ENCODE measurements at places on chromosomes 16 and 17.

GRCh38 chr16:49696414-49697101 lies 159.4 kb downstream of the ZNF423 start:
- no peak overlapping the region for H3K27ac ChIP-seq
- H3K27me3 ChIP-seq: no peaks in the 10 kb centered on the region
- H3K4me1 ChIP-seq: no peaks in the 10 kb centered on the region
- no peaks in the 10 kb centered on the region for H3K36me3 ChIP-seq

GRCh38 chr17:48671697-48672171 lies 45.6 kb upstream of the HOXB9 start:
- H3K36me3 ChIP-seq: no peaks in the 10 kb centered on the region
- DNase-seq: peak; percentile 70
- no peaks in the 10 kb centered on the region for H3K4me1 ChIP-seq
- H3K27ac ChIP-seq: no peak overlapping the region

GRCh38 chr16:23679986-23680336 lies 1.3 kb downstream of the PLK1 start:
- DNase-seq: no peak
- no peak overlapping the region for H3K4me3 ChIP-seq
- H3K27me3 ChIP-seq: no peaks in the 10 kb centered on the region
- no peak overlapping the region for H3K27ac ChIP-seq
- peaks cover 9% of the 10 kb centered on the region for H3K4me1 ChIP-seq

- no peaks in the 10 kb centered on the region for H3K4me1 ChIP-seq
- H3K27ac ChIP-seq: no peak overlapping the region
- no peak for DNase-seq
- H3K4me3 ChIP-seq: no peak overlapping the region
- no peaks in the 10 kb centered on the region for H3K36me3 ChIP-seq
Measured at GRCh38 chr16:76194616-76195015, 82.6 kb upstream of the CNTNAP4 start.

- no peak overlapping the region for H3K4me3 ChIP-seq
- H3K4me1 ChIP-seq: peaks cover 30% of the 10 kb centered on the region
- no peaks in the 10 kb centered on the region for H3K27me3 ChIP-seq
- H3K27ac ChIP-seq: no peak overlapping the region
- DNase-seq: no peak
Measured at GRCh38 chr16:692356-693108, 2.3 kb upstream of the WDR24 start.

DNA sequence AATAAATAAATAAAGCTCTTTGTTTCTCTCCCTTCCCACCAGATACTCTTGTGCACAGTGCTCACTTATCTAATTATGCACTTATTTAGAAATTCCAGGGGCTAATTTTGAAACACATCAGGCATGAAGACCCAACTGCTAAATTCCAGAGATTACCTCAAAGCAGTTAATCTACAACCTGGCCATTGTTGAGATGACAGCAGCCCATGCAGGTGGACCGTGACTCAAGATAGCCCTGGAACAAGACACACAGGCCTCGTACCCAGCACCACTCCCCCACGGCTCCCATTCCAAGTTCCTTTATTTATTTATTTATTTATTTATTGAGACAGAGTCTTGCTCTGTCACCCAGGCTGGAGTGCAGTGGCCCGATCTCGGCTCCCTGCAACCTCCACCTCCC lies 60.1 kb upstream of the NPEPPS start:
- H3K36me3 ChIP-seq: peaks cover 4% of the 10 kb centered on the region
- H3K27ac ChIP-seq: no peak overlapping the region
- H3K4me3 ChIP-seq: no peak overlapping the region
- no peak for DNase-seq
- no peaks in the 10 kb centered on the region for H3K27me3 ChIP-seq
- H3K4me1 ChIP-seq: no peaks in the 10 kb centered on the region

DNA sequence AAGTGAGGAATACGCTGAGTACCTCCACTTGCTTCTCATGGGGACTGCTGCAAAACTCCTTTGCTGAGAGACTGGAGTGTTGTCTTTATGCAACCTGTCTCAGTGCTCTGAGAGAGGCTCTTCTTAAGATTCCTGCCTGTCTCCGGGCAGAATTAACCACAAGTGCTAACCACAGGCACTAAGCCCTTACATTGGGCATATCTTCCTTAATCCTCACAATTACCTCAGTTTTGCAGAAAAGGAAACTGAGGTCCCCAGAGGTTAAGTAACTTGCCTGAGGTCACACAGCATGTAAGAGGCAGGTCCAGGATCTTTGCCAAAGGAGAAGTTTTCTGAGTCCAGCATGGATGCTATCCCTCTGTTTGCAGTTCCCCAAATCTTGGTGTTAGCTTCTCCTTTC lies 86.0 kb downstream of the GP2 start:
- no peak overlapping the region for H3K27ac ChIP-seq
- no peak for DNase-seq

DNA sequence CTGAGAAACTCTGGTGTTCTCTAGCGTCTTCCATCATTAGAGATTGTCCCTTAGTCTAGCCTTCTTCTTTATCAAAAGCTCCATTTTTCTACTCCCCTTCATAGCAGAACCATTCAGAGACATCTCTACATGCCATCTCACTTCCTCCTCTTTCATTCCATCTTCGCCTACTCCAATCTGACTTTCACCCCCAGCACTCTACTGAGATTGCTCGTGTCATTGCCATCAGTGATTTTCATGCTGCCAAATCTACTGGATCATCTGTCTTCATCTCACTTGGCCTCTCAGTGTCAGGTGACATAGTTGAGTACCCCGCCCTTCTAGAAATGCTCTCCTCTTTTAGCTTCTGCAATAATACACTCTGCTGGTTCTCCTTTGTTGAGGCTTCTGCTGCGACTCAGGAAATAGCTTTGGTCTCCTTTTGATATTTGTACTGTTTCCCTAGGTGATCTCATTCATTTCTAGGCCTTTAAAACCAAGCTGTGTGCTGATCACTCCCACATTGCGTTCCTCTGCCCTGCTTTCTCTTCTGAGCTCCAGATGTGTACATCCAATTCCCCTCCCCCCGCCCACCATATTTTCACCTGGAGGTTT lies 119.1 kb downstream of the FTO start:
- H3K4me3 ChIP-seq: no peak overlapping the region
- H3K36me3 ChIP-seq: no peaks in the 10 kb centered on the region
- peak overlapping the region; percentile 47 for H3K27ac ChIP-seq
- no peak for DNase-seq

DNA sequence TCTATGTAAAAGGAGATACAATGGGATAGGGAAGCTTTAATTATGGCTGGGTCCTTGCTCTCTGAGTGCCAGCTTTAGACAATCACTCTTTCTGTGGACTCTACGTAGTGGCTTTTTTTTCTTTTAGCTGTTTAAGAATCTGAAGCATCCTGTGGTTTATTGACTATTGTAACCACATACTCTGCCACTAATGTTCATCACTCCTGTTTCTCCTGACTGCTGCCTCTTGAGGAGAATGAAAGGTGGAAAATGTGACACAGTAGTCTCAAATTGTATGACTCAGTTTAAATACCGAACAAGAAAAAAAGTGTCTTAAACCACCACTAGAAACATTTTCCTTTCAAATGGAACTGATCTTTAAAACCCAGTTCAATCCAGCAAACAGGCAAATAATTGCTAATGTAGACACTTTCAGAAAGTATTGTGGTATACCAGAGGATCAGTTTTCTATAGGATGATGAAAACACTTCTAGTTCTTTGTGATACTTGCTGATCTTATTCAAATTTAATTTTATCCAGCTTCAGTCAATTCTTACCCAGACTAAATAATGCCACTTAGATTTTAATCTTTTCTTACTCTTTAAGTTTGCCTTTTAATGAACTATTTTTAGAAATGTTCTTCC lies 302.7 kb upstream of the PMFBP1 start:
- no peaks in the 10 kb centered on the region for H3K4me1 ChIP-seq
- no peak overlapping the region for H3K27ac ChIP-seq
- H3K36me3 ChIP-seq: no peaks in the 10 kb centered on the region
- H3K27me3 ChIP-seq: no peaks in the 10 kb centered on the region

DNA sequence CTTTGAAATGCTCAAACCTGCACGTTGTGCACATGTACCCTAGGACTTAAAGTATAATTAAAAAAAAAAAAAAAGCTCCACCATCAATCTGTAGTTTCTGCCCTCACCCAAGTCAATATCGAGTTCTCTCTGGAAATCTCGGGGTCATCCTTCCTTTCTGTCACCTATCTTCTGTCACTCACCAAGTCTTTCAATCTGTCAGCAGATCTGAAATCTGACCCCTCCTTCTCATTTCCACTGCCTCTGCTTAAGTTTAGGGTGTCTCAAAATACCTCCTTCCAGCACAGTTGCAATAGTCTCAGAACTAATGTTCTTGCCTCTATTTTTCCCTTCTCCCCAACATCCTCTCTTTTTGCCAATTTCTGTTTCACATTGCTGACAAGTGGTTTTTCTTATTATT lies 32.3 kb downstream of the FTO start:
- H3K4me1 ChIP-seq: no peaks in the 10 kb centered on the region
- DNase-seq: no peak
- no peaks in the 10 kb centered on the region for H3K36me3 ChIP-seq
- no peak overlapping the region for H3K27ac ChIP-seq
- no peaks in the 10 kb centered on the region for H3K27me3 ChIP-seq
- no peak overlapping the region for H3K4me3 ChIP-seq

- no peaks in the 10 kb centered on the region for H3K4me1 ChIP-seq
- H3K27ac ChIP-seq: no peak overlapping the region
- no peaks in the 10 kb centered on the region for H3K27me3 ChIP-seq
- H3K36me3 ChIP-seq: no peaks in the 10 kb centered on the region
Measured at GRCh38 chr17:55524440-55525220, 13.4 kb upstream of the SMIM36 start.

DNA sequence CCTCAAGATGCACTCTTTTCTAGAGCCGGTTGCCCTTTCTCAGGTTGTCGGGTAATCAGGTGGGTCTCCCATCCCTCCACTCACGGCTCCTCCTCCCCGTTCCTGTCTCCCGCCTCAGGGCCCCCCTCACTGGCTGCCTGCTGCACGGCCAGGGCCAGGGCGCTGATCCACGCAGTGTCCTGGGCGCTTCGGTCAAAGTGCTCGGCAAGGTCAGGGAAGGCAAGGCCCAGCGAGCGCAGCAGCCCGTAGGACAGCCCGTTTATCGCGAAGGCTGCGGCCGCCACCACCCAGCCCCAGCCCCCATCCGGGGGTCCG lies 753 bp downstream of the SLC16A11 start:
- H3K27me3 ChIP-seq: no peaks in the 10 kb centered on the region
- no peaks in the 10 kb centered on the region for H3K36me3 ChIP-seq
- peak overlapping the region; percentile 68 for H3K4me3 ChIP-seq
- H3K4me1 ChIP-seq: peaks cover 27% of the 10 kb centered on the region

DNA sequence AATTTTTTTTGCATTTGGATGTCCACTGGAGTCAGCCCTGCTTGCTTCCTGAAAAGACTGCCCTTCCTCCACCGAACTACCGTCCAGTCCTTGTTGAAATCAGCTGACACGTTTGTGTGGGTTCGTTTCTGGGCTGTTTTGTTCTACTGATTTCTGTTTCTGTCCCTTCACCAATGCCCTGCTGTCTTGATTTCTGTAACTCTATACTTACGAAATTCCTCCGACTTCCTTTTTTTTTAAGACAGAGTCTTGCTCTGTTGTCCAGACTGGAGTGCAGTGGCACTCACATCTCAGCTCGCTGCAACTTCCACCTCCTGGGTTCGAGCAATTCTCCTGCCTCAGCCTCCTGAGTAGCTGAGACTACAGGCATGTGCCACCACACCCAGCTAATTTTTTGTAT lies 8.4 kb upstream of the GAA start:
- H3K27me3 ChIP-seq: no peaks in the 10 kb centered on the region
- H3K27ac ChIP-seq: no peak overlapping the region
- no peak overlapping the region for H3K4me3 ChIP-seq
- H3K4me1 ChIP-seq: no peaks in the 10 kb centered on the region
- no peaks in the 10 kb centered on the region for H3K36me3 ChIP-seq
- DNase-seq: no peak

- H3K27ac ChIP-seq: no peak overlapping the region
- DNase-seq: no peak
- H3K4me1 ChIP-seq: peaks cover 40% of the 10 kb centered on the region
- H3K36me3 ChIP-seq: no peaks in the 10 kb centered on the region
- H3K27me3 ChIP-seq: no peaks in the 10 kb centered on the region
Measured at GRCh38 chr16:84643180-84643583, 5.1 kb upstream of the KLHL36 start.

DNA sequence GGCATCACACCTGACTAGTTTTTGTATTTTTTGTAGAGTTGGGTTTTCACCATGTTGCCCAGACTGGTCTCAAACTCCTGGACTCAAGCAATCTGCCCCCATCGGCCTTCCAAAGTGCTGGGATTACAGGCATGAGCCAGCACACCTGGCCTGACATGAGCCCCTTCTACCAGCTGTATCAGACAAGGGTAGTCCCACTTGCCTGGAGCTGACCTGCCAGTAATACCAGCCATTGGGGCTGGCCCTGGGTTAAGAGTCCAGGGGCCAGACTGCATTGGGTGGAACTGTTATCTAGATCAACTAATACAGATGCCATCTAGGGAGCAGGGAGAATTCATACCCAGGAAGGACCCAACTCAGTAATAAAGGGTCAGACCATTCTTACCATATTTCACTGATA lies 28.1 kb downstream of the WSB1 start:
- no peak overlapping the region for H3K27ac ChIP-seq
- H3K36me3 ChIP-seq: no peaks in the 10 kb centered on the region
- no peaks in the 10 kb centered on the region for H3K4me1 ChIP-seq
- no peaks in the 10 kb centered on the region for H3K27me3 ChIP-seq
- no peak overlapping the region for H3K4me3 ChIP-seq
- DNase-seq: no peak

GRCh38 chr16:3716831-3717234 lies 491 bp downstream of the TRAP1 start:
- peaks cover 6% of the 10 kb centered on the region for H3K4me1 ChIP-seq
- DNase-seq: no peak
- peaks cover 18% of the 10 kb centered on the region for H3K36me3 ChIP-seq
- H3K4me3 ChIP-seq: peak overlapping the region; percentile 67
- H3K27me3 ChIP-seq: no peaks in the 10 kb centered on the region

GRCh38 chr17:48513097-48513496 lies 17.7 kb downstream of the HOXB1 start:
- no peaks in the 10 kb centered on the region for H3K4me1 ChIP-seq
- H3K27ac ChIP-seq: no peak overlapping the region
- DNase-seq: no peak
- H3K27me3 ChIP-seq: no peaks in the 10 kb centered on the region
- H3K4me3 ChIP-seq: peak overlapping the region; percentile 42
- H3K36me3 ChIP-seq: no peaks in the 10 kb centered on the region

DNA sequence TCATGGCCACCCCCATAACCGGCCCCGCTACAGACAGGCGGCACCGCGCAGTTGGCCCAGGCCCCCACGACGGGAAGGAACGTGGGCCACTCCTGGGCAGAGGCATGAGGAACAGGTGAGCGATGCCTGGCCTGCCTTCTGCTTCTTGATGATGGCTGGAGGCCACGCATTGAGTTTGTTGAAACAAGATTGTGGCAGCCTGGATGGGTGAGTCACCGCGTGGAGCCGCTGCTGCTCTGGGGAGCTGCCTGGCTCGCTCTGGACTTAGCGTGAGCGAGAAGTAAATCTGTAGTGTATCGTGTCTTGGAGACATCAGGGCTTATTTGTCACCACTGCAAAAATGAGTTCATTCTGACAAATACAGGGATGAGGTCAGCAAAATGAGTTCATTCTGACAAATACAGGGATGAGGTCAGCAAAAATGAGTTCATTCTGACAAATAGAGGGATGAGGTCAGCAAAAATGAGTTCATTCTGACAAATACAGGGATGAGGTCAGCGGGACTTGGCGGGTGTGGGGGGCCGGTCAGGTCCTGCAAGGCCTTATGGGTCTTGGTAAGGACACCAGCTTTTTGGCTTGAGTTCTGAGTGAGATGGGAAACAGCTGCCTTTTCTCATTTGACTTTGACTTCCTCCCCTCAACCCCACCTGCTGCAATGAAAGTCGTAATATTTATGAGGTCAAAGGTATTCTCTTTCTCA lies 93.0 kb downstream of the SEC14L1 start:
- no peak for DNase-seq
- no peaks in the 10 kb centered on the region for H3K4me1 ChIP-seq
- no peaks in the 10 kb centered on the region for H3K36me3 ChIP-seq
- H3K27me3 ChIP-seq: no peaks in the 10 kb centered on the region
- H3K4me3 ChIP-seq: no peak overlapping the region

All from naive thymus-derived CD4-positive, alpha-beta T cell (primary cell).